ENCODE measurements at places on chromosomes 7 and 10.

GRCh38 chr10:48634198-48634983 lies 29.5 kb upstream of the ARHGAP22 start:
- no peak for DNase-seq

- DNase-seq: no peak
Observed at GRCh38 chr7:96055717-96056116, 266.2 kb downstream of the SLC25A13 start.

GRCh38 chr10:110426294-110427181 lies 71.2 kb upstream of the DUSP5 start:
- DNase-seq: no peak

GRCh38 chr7:105690325-105690945 lies 109.1 kb upstream of the EFCAB10 start:
- DNase-seq: no peak

DNA sequence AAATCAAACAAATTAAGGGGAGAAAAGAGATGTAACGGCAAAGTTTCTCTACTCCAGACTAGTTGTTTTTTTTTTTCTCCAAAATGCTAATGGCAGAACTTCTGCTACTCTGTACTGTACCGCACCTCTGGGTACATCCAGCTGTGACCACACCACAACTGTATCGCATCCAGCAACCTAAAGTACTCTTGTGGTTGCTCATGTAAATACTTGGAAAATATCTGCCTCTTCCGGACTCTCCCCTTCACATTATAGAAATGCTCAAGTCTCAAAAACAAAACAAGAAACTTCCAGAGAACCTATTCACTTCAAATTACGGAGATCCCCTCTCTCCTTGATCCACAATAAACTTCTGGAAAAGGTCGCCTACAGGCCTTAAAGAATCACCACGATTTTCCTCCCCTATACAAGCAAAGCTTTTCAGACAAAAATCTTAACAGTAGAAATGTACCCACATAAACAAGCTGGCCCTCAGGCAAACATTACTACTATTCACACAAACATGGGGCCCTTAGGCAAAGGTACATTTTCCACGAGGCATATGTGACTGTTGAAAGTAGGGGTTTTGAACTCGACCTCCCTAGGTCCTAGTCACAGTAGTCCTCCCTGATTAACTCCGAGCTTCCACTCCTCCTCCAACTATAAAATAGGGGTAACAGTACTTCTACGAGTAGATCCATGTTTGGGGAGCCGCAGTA lies 222.9 kb upstream of the MKLN1 start:
- no peak for DNase-seq

GRCh38 chr10:120455004-120455403 lies 2.0 kb upstream of the PLPP4 start:
- no peak for DNase-seq

DNA sequence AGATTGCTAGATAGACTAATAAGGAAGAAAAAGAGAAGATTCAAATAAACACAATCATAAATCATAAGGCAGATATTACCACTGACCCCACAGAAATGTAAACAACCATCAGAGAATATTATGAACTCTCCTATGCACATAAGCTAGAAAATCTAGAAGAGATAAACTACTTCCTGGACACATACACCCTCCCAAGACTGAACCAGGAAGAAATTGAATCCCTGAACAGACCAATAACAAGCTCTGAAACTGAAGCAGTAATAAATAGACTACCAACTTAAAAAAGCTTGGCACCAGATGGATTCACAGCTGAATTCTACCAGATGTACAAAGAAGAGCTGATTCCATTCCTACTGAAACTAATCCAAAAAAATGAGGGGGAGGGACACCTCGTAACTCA lies 24.5 kb upstream of the STARD3NL start:
- DNase-seq: no peak

GRCh38 chr7:85320699-85321476 lies 134.0 kb upstream of the SEMA3D start:
- DNase-seq: no peak
